ENCODE measurements at places on chromosomes 11 and 22.
A peak's percentile ranks its signal among the peaks of the same experiment; 100 is the strongest.

DNA sequence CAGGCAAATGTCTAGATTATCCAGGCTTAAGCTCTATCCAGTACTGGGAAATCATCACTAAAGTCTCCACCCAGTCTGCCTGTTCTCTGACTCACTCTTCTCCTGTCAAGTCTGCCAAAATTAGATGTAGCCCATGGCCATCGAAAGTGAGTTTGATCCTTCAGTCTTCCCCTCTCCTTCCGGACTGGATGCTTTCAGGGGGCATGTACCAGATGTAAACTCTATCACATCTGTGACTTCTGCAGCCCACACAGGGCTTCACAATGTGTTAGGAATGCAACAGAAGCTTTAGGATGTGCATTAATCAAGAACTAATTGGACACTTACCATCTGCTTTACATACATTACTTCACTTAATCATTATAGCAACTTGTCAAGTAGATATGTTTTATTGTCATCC, 12.3 kb downstream of the ME3 start:
- DNase-seq, result no peak

DNA sequence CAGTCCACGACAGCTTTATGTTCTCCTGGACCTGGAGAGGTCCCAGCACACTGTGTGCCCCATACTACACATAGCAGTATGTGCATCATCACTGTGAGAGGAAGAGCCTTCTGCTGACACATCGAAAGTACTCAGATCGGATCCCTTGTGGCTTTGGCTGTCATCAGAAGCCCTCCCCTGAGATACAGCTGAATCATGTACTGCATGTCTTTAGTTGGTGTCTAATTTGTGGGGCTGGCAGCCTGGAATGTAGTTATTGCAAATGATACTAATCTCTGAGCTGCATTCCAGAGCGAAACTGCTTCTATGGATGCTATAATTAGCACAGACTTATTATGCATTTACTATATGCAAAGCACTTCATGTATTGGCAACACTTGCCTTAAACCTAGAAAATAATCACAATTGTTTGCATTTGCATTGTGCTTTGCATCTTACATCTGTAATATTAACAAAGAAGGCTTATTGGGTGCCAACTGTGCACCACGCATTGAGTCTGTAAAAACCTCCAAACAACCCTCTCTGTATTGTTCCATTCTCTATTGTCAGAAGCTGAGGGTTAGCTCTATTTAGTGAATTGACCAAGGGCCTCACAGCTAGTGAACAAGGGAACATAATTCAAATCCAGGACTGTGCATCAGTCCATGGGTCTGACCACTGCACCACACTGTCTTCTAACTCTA, 89.2 kb upstream of the CRTAM start:
- peak; percentile 33 for DNase-seq

GRCh38 chr11:75520688-75521087, 5.1 kb downstream of the GDPD5 start:
- no peak for DNase-seq

- no peak for DNase-seq
Observed at GRCh38 chr22:24291515-24292201, 21.0 kb downstream of the SPECC1L start.

Data from activated T-cell treated with anti-CD3 and anti-CD28 coated beads, Interleukin-2, amount 50 U/mL, for 1 hour (primary cell).